ENCODE measurements at places on chromosomes 6 and 20.
A peak's percentile ranks its signal among the peaks of the same experiment; 100 is the strongest.

DNA sequence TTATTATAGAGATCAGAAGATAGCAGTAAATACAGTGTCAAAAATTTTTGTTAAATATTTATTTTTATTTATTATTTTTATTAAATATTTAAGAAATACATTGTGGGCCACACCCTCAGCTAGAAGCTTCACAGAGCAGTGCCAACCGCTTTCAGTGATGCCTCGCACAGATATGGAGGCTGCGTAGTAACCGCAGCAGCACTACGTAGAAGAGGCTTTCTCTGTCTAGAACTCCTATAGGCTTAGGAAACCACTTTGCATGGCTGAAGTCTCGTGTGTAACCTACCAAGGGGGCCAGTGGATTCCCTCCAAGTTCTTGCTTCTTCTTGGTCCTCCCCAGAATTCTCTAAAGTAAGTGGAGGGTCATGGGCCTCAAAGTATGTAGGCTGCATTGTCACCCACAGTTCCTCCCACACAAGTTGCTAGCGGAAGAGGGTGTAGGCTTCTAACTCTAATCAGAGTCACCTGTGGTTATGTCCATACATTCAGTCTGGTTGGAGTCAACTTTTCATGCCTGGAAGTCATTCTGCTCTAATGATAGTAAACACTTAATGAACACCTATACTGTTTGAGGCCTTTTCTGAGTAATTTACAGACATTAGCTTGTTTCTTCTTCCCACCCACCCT lies 285.6 kb downstream of the CDKAL1 start:
- no peak for DNase-seq

- no peak for DNase-seq
Measured at GRCh38 chr6:19524366-19525186, 312.6 kb upstream of the ID4 start.

GRCh38 chr6:110075406-110075805 lies 97.3 kb downstream of the GPR6 start:
- DNase-seq, result no peak

DNA sequence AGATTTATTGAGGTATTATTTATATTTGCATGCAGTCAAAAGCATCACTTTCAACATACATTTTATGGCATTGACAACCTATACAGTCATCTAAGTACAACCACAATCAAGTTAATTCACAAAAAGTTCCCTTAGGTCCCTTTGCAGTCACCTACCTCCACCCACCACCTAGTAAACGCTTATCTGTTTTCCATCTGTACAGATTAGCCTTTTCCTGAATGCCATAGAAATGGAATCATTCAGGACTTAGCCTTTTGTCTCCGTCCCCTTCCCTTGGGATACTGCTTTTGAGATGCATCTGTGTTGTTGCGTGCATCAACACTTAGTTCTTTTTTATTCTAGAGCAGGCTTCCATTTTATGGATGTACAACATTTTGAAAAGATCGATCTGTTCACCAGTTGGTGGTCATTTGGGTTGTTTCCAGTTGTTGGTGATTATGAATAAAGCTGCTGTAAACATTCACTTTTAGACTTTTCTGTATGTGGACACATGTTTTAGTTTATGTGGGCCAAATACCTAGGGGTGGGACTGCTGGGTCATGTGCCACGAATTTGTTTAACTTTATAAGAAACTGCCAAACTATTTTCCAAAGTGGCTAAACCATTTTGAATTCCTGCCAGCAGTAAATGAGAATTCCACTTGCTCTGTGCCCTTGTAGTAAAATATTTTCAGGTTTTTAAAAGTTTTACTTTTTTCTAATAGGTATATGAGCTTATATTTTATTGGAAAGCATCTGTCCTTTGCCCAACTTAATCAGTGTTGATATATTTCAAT lies 17.6 kb upstream of the IFNGR1 start:
- no peak for DNase-seq

GRCh38 chr20:41373931-41374920 lies 7.6 kb upstream of the EMILIN3 start:
- DNase-seq, result no peak

- no peak for DNase-seq
Measured at GRCh38 chr20:46289432-46289831, 18.9 kb downstream of the CDH22 start.

- DNase-seq, result no peak
Measured at GRCh38 chr20:61810066-61810737, 255.5 kb downstream of the TAF4 start.

- no peak for DNase-seq
Measured at GRCh38 chr6:106383573-106383972, 23.1 kb downstream of the CRYBG1 start.

- DNase-seq, result peak; percentile 98
Measured at GRCh38 chr6:21953831-21954801, 342.7 kb downstream of the PRL start.

GRCh38 chr6:16420337-16420714 lies 181.9 kb downstream of the GMPR start:
- no peak for DNase-seq

GRCh38 chr6:106772270-106773142 lies 143.1 kb downstream of the QRSL1 start:
- no peak for DNase-seq

GRCh38 chr6:161261325-161261724 lies 12.5 kb downstream of the AGPAT4 start:
- DNase-seq, result no peak

DNA sequence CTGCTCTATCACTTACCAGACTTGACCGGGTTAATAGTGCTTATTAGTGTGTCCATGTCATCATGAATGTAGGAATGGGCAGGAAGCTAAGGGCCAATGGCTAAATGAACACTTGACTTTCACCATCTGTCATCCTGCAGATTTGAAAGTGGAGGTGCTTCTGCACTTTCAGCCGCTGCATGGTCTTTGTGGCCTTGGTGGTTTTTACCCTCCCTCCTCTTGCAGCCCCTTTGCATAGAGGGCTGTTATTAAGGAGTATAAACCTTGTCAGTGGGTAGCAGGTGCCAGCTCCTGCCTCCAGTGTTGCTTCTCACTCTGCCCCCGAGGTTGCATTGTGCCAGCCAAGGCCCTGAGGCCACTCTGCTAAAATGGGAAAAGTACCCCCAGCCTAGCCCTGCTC lies 122.2 kb upstream of the TNFAIP3 start:
- no peak for DNase-seq

GRCh38 chr6:31131595-31131994 lies 7.3 kb downstream of the PSORS1C2 start:
- DNase-seq, result no peak

GRCh38 chr6:44152109-44152461 lies 6.5 kb upstream of the CAPN11 start:
- DNase-seq, result no peak

GRCh38 chr20:61291166-61291829 lies 39.2 kb downstream of the CDH4 start:
- DNase-seq, result no peak

- DNase-seq, result no peak
Measured at GRCh38 chr6:137046871-137047412, 2.2 kb upstream of the IL20RA start.

- DNase-seq, result no peak
Measured at GRCh38 chr6:45327956-45328522, at the start of gene RUNX2. RUNX2 (plus strand) TSS chr6:45328330; CDS start chr6:45328727, 397 bp downstream.

GRCh38 chr20:47146686-47147085 lies 209.8 kb downstream of the ZMYND8 start:
- DNase-seq, result no peak

- no peak for DNase-seq
Measured at GRCh38 chr6:129672341-129672682, 37.7 kb downstream of the ARHGAP18 start.

- no peak for DNase-seq
Measured at GRCh38 chr20:63440366-63440955, 32.0 kb downstream of the KCNQ2 start.

GRCh38 chr6:43771858-43772680 lies 2.1 kb downstream of the VEGFA start:
- peak; percentile 45 for DNase-seq

DNA sequence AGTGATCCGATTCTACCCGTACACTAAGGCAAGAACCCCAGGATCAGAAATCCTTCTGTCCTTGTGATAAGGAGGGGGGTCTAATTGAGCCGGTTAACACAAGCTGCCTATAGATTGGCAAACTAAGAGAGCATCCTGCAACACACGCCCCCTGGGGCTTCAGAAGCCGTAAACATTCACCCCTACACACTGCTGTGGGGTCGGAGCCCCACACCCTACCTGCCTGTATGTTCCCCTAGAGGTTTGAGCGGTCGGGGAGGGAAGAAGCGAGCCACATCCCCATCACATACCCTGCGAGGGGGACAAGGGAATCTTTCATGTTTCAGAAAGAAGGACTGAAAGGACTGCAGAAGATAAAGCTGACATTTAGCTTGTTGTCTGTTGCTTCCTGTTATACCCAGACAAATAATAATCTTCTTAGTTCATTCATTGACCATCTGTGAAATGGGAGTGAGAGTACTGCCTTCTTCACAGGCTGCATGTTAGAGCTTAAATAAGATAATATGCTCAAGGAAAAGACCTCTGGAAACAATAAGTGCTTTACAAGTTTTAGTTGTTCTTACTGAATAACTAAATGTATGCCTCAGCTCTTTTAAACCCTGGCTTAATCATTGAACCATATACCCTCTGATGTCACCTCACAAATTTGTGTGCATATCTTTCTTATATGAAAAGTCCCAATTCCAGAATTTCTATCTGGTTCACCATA lies 74.2 kb upstream of the RNF217 start:
- no peak for DNase-seq

- DNase-seq, result no peak
Measured at GRCh38 chr6:6870921-6871320, 236.8 kb upstream of the RREB1 start.

GRCh38 chr6:43834528-43835155 lies 64.6 kb downstream of the VEGFA start:
- peak; percentile 49 for DNase-seq

DNA sequence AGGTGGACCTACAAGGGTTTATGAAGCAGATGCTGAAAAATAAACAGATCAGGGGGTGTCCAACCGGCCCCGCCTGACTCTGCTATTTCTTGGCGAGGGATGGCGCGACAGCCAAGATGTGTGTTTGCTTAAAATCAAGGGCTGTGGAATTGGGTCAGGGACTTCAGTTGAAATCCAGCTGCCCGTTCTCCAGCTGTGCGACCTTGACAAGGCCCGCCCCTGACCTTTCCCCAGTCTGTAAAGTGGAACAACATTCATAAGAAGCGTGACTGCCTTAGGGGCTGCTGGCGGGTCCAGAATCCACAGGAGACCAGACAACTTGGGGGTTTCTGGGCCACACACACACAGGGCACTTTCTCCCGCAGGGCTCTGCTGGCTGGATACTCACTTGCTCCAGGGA lies 517.5 kb downstream of the PREX1 start:
- no peak for DNase-seq

DNA sequence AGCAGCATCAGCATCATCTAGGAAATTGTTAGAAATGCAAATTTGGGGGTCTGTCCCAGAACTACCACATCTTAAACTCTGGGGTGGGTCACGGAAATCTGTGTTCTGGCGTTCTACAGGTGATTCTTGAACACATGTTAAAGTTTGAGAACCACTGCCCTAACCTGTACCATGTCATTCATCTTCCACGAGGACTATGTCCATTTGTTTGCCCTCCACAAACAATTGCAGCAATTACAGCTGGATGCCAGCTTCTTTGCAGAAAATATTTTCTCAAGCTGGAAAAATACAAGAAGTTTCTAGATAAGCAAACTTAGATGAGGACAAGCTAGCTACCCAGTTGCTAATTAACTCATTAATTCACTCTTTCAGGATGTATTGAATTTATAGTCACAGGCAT lies 54.1 kb downstream of the MAFB start:
- no peak for DNase-seq

- DNase-seq, result peak; percentile 9
Measured at GRCh38 chr20:16864069-16864468, 115.9 kb downstream of the OTOR start.

DNA sequence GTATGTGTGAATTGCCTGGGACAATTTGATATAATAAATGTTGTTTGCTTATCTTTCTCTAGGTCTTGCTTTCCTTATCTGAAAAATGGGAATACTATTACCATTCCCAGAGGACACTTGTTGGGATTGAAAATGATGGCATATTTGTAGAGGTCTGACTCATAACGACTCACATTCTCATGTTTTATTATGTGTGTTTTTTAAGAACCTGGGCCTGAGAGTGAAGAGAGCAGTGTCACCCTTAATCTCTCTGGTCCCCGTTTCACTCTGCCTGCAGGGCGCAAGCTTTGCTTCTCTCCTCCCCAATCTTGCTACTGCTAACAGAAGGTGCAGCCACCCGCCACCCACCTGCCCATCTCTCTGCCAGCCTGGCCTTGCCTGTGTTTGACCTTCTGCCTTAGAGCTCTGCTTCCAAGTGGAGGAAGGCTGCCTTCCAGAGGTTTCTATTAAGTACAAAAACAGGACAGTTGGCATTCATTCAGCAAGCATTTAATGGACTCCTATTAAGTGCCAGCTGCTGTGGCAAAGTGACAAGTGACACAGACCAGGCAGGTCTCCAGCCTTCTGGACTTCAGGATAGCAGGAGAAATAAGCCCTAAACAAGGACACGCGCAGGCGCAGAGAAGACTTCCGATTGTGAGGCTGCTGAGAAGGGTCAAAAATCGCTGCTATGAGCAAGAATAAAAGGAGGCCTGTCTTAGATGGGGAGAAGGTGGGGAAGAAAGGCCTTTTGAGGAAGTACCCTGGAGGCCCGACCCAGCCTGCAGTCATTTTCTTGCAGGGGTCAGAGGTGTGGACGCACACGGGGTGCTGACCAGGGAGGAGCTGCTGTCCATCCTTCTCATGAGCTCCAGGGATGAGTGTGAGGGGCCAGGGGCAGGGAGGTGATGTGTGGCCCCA lies 112.5 kb downstream of the JPH2 start:
- DNase-seq, result no peak

- no peak for DNase-seq
Measured at GRCh38 chr20:20363799-20364592, 3.9 kb upstream of the INSM1 start.

- DNase-seq, result no peak
Measured at GRCh38 chr6:161303628-161304340, 29.9 kb upstream of the AGPAT4 start.

DNA sequence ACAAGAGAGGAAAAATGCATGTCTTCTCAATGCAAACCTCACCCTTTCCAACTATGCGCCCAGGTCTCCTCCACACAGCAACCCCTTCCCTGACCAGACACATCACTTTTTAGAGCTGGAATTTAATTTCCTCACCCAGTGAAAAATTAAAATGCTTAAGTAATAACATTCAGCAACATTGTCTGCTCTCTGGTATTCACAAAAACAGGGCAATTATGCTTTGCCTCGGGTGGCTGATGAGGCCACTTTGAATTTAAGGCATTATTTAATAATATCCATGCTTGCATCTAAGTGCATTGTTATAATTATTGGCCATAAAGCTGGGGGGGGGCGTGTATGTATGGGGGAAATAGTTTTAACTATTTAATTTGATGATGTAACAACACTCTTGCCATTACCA lies 777.8 kb upstream of the NRSN1 start:
- DNase-seq, result no peak

DNA sequence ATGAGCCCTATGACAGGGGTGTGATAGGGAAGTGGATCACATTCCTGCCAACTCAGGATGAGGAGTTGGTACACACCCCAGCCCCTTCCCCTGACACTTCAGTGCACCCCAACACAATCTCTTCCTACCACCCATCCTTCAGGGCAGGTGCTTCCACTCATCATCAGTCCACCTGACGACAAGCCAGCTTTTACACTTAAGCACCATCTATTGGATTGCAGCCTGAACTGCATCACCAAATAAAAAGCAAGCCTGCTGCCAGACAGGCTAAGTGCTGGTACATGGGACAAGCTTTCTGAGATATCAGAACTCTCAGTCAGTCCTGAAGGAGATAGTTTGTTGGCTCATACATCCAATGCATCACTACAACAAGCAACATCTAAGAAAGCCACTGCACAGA lies 69.0 kb upstream of the TMEM200A start:
- DNase-seq, result no peak

Data from NCI-H2171 treated with DMSO at 0.1 percent for 48 hours (cell line).